ENCODE measurements at places on chromosomes 7 and 10. TPM values are rescaled to one million over a fixed set of nuclear protein-coding genes. Genes with fewer than 3 reads are reported as not detected.

The WNT2 gene
- not detected for total RNA-seq

The FBXO24 gene
- not detected for total RNA-seq

The SPACDR gene
- 4.2 TPM for total RNA-seq

The VIPR2 gene
- total RNA-seq, result 0.36 TPM

The ZSCAN21 gene
- total RNA-seq, result 11.0 TPM

The MPP7 gene
- total RNA-seq, result 2.7 TPM

The SLC29A3 gene
- 3.4 TPM for total RNA-seq

The TRAPPC14 gene
- 46.2 TPM for total RNA-seq

The SCART1 gene
- 3.6 TPM for total RNA-seq

The SPDYE8 gene
- not detected for total RNA-seq

The WEE2 gene
- total RNA-seq, result not detected

The ECD gene
- 42.0 TPM for total RNA-seq
